Endothelial cell of umbilical vein (primary cell): ENCODE measurements at places on chromosomes 7 and 10. TPM values are rescaled to one million over a fixed set of nuclear protein-coding genes. Genes with fewer than 3 reads are reported as not detected.

The PVRIG gene
- total RNA-seq = 0.80 TPM in 1 of 2 replicates, not detected in the other

The SPAG6 gene
- not detected in 2 replicates for total RNA-seq

The SLC13A1 gene
- total RNA-seq = not detected in 2 replicates

The FAM185A gene
- 7.6 and 8.5 TPM in 2 replicates for total RNA-seq

The VENTX gene
- total RNA-seq = not detected in 2 replicates

The BMI1 gene
- 21.0 and 25.1 TPM in 2 replicates for total RNA-seq

The TEX47 gene
- total RNA-seq = not detected in 2 replicates

The ZNF655 gene
- 15.7 and 16.9 TPM in 2 replicates for total RNA-seq

The SPDYE6 gene
- not detected in 2 replicates for total RNA-seq

The IFIT3 gene
- total RNA-seq = 2.6 and 3.1 TPM in 2 replicates

The GOT1 gene
- total RNA-seq = 36.3 and 40.7 TPM in 2 replicates

The NYAP1 gene
- 2.0 and 2.8 TPM in 2 replicates for total RNA-seq

DNA sequence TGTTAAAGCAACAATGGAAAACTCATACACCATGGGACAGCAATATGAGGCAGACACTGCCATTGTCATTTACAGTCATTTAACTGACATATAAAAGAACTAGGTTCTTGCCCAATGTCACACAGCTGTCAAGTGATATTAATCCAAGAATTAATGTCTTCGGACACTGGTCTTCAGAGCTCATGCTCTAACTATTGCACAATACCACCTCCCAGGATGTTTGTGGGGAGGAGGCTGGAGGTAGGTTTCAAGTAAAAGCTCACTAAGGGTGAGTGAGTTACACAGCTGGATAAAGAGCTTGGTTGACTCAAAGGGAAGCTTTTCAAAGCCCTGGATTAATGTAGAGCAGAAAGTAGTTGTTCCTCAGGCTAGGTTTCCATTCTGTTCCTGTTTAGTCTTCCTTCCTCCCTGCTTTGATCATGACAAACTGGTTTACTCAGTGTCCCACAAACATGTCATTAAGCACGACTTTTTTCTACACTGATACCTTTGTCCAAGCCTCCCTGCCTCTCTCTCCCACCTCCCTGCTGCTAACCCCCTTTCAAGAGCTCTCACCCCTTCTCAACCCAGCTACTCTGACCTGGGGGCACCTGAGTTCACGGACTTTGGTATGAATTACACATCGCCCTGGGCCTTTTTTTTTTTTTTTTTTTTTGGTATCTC lies 987 bp upstream of the EXOC6 start:
- no peak for DNase-seq

DNA sequence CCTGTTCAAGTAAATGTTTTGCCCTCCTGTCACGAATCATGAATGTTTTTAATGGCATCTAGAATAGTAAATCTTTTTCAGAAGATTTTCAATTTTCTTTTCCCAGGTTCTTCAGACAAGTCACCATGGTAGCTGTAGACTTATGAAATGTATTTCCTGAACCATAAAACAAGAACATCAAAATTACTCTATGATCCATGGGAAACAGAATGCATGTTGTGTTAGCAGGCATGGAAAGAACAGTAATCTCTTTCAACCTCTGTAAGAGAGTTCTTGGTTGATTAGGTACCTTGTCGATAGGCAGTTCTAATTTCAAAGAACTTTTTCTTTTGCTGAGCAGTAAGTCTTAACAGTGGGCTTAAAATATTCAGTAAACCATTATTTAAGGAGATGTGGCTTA lies 17.6 kb downstream of the AKR1C1 start:
- no peak for DNase-seq

GRCh38 chr10:62815381-62816075 lies 638 bp downstream of the EGR2 start:
- peak; percentile 15 for DNase-seq

DNA sequence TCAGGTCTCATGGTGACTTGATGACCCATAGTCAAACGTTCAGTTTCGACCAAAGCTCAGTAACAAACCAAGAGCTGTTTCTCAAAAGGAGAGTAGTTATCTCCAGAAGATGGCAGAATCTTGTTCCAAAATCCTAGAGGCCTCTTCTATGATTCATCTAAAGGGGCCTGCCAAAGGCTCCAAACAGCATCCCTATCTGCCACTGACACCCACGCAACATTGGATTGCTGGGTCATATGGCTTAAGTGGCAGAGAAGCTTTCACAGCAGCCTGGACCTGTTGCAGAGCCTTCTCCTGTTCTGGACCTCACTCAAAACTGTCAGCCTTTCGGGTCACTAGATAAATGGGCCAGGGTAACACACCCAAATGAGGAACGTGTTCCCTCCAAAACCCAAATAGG lies 54.0 kb upstream of the LRRC18 start:
- no peak for DNase-seq

DNA sequence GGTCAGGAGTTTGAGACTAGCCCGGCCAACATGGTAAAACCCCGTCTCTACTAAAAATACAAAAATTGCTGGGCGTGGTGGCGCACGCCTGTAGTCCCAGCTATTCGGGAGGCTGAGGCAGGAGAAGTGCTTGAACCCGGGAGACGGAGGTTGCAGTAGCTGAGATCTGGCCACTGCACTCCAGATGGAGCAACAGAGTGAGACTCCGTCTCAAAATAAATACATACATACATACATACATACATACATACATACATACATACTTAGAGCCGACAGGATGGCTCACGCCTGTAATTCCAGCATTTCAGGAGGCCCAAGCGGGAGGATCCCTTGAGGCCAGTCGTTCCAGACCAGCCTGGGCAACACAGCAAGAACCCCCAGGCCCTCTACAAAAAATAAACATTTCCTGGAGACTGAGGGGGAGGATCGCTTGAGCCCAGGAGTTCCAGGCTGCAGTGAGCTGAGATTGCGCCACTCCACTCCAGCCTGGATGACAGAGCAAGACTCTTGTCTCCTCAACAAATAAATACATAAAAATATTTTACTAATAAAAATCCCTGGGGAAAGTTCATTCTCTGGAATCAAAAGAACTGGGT lies 90.9 kb upstream of the TNRC18 start:
- DNase-seq = no peak

- DNase-seq = no peak
Measured at GRCh38 chr10:116304923-116305322, 19.3 kb upstream of the CCDC172 start.

DNA sequence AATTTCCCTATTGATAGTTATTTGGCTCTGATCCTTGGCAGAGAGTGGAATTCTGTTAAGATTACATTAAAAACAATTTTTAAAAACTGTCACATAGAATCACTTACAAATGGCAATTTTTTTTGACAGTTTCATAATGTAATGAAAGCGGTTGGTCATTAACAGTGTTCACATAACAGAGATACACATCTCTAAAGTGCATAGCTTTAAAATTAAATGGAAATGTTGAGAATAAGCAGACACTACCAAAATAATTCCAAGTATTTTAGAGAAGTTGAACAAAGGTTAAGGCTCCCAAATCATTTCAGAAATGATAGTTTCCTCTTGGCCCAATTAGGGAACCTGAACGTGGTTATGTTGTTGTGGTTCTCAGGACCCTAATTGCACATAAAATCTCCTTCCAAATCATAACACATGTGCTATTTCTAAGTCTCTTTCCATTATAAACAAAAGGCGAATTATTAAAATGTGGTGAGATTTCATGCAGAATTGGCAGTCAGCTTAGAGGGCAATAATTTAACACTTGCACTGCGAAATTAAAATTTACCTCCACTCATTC lies 528.9 kb upstream of the FZD8 start:
- DNase-seq = peak; percentile 16

- no peak for DNase-seq
Measured at GRCh38 chr7:151815419-151815818, 61.5 kb downstream of the PRKAG2 start.

- no peak for DNase-seq
Measured at GRCh38 chr10:18400906-18401245, 250.5 kb downstream of the NSUN6 start.

GRCh38 chr7:141355032-141355431 lies 196.2 kb upstream of the AGK start:
- peak; percentile 87 for DNase-seq

- DNase-seq = no peak
Measured at GRCh38 chr10:94092848-94093247, 99.1 kb downstream of the PLCE1 start.

- no peak for DNase-seq
Measured at GRCh38 chr7:77479536-77480088, 57.5 kb upstream of the PTPN12 start.

- DNase-seq = no peak
Measured at GRCh38 chr10:96401036-96401435, 42.2 kb upstream of the OPALIN start.

DNA sequence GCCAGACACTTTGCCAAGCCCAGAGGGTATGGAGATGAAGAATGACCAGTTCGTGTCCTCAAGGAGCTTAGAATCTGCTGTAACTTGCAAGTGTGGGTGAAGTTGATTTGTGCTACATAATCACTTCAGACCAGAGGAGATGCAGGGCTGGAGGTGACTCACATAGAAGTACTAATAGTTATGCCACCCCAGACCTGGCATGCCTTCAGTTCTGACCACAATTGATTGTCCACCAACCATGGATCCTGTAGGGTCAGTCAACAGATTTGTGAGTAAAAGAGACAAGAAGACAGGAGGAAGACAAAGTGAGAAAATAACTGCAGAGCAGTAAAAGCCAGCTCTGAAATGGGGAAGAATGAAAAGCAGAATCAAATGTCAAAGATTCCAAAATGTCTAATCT lies 51.2 kb upstream of the BMPER start:
- DNase-seq = no peak

DNA sequence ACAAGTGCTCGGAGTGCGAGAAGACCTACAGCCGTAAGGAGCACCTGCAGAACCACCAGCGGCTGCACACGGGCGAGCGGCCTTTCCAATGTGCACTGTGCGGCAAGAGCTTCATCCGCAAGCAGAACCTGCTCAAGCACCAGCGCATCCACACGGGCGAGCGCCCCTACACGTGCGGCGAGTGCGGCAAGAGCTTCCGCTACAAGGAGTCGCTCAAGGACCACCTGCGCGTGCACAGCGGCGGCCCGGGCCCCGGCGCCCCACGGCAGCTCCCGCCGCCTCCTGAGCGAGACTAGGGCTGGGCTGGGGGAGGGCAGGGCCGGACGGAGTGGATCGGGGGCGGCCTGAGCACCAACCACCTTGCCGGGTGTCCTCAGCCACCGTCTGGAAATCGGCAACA lies 15.1 kb upstream of the ZNF212 start:
- no peak for DNase-seq

DNA sequence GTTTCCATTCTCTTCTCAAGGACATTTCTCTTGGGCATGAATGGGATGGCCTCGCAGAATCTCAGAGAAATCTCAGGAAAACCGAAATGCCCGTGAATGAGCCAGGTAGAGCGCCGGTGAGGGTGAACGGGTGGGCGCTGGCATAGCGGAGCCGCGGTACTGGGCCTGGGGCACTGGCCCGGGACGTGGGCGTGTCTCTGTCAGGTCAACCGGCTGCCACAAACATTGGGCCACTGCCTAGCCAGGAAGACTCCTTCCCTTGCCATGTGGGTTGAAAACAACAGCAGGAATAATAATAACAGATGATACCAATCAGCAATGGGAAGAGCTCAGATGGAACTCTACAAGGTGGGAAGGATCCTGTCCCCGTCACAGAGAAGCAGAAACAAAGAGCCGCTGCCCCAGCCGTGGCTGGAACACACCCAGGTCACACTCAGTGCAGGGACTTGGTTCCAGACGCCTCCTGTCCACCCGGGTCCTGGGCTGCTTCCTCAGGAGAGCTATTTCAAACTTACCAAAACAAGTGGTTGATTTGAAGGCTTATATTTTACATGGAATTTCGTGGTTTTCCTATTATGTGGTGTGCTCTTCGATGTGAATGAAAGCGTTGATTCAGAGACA lies 51.1 kb upstream of the EBF3 start:
- no peak for DNase-seq

GRCh38 chr7:3636131-3636860 lies 335.2 kb downstream of the SDK1 start:
- no peak for DNase-seq

DNA sequence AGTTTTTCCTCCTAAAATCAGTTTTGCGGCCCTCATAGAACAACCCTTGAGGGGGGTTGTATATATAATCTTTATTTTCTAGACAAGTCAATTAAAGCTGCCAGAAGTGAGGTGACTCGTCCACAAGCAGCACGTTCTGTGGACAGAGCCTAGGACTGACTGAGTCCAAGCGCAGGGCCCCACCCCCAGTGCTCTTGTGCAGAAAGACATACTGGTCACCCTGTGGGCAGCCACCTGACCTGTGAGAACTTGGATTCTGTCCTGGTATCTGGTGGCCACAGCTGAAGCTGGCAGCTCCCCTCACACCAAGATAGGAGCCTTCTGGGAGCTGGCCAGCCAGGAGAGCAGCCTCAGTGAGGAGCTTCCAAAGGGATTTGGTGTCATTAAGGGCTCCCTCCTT lies 89.3 kb downstream of the GRK5 start:
- no peak for DNase-seq

- DNase-seq = no peak
Measured at GRCh38 chr10:101011517-101012423, 12.2 kb downstream of the LZTS2 start.

- no peak for DNase-seq
Measured at GRCh38 chr7:22372863-22373262, 15.9 kb upstream of the RAPGEF5 start.

- DNase-seq = no peak
Measured at GRCh38 chr10:132211246-132211645, 24.5 kb downstream of the DPYSL4 start.
